ENCODE measurements at places on chromosomes 1 and 21.
A peak's percentile ranks its signal among the peaks of the same experiment; 100 is the strongest.

GRCh38 chr1:165496501-165496900 lies 47.3 kb upstream of the LRRC52 start:
- no peak overlapping the region for H3K27ac ChIP-seq
- H3K36me3 ChIP-seq: no peaks in the 10 kb centered on the region
- H3K4me1 ChIP-seq: no peaks in the 10 kb centered on the region
- peaks cover 7% of the 10 kb centered on the region for H3K27me3 ChIP-seq

GRCh38 chr1:235906436-235906835 lies 39.7 kb upstream of the LYST start:
- H3K27me3 ChIP-seq: no peaks in the 10 kb centered on the region
- peaks cover 22% of the 10 kb centered on the region for H3K4me1 ChIP-seq
- no peak overlapping the region for H3K27ac ChIP-seq
- DNase-seq: no peak
- peaks cover 2% of the 10 kb centered on the region for H3K36me3 ChIP-seq

GRCh38 chr1:30934613-30935012 lies 26.1 kb upstream of the SDC3 start:
- no peak overlapping the region for H3K4me3 ChIP-seq
- H3K4me1 ChIP-seq: no peaks in the 10 kb centered on the region
- H3K36me3 ChIP-seq: peaks cover 47% of the 10 kb centered on the region
- peak overlapping the region; percentile 13 for H3K27ac ChIP-seq

- no peaks in the 10 kb centered on the region for H3K4me1 ChIP-seq
- no peaks in the 10 kb centered on the region for H3K27me3 ChIP-seq
- no peak overlapping the region for H3K27ac ChIP-seq
- H3K36me3 ChIP-seq: no peaks in the 10 kb centered on the region
- DNase-seq: no peak
These were observed 272.4 kb downstream of the TPR start for GRCh38 chr1:186102547-186103148.

GRCh38 chr1:208241512-208241911 lies 2.7 kb downstream of the PLXNA2 start:
- no peak overlapping the region for H3K27ac ChIP-seq
- peaks cover 21% of the 10 kb centered on the region for H3K4me1 ChIP-seq
- no peak overlapping the region for H3K4me3 ChIP-seq
- H3K27me3 ChIP-seq: peaks cover 74% of the 10 kb centered on the region
- no peaks in the 10 kb centered on the region for H3K36me3 ChIP-seq

GRCh38 chr1:102627145-102627544 lies 481.2 kb downstream of the COL11A1 start:
- no peak for DNase-seq
- no peaks in the 10 kb centered on the region for H3K27me3 ChIP-seq
- H3K4me1 ChIP-seq: no peaks in the 10 kb centered on the region
- H3K36me3 ChIP-seq: no peaks in the 10 kb centered on the region

GRCh38 chr1:94562519-94563260 lies 21.1 kb upstream of the F3 start:
- no peak overlapping the region for H3K27ac ChIP-seq
- peaks cover 5% of the 10 kb centered on the region for H3K27me3 ChIP-seq
- no peaks in the 10 kb centered on the region for H3K4me1 ChIP-seq
- H3K36me3 ChIP-seq: no peaks in the 10 kb centered on the region
- DNase-seq: no peak

- H3K27ac ChIP-seq: no peak overlapping the region
- H3K27me3 ChIP-seq: no peaks in the 10 kb centered on the region
- H3K4me1 ChIP-seq: no peaks in the 10 kb centered on the region
- no peak overlapping the region for H3K4me3 ChIP-seq
- no peak for DNase-seq
- no peaks in the 10 kb centered on the region for H3K36me3 ChIP-seq
These were observed 291.4 kb downstream of the LRRC40 start for GRCh38 chr1:69913977-69914376.

DNA sequence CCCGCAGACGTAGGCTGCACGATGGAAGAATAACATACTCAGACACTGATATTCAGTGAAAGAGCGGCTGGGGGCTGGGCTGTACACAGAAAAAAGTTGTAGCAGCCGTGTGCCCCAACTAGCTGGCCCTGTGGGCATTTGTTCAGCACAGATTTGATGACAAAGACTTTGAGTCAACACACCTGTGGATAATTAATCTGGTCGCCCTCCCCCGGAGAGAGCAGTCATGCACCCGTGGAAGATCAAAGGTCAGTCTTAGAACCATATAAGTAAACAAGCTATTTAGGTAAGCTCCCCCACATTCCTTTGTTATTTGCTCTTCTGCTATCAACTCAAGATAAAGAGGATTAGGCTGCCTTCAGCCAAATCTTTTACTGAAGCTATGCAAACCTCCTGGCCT lies 148.4 kb upstream of the HMCN1 start:
- no peaks in the 10 kb centered on the region for H3K27me3 ChIP-seq
- peaks cover 9% of the 10 kb centered on the region for H3K36me3 ChIP-seq
- no peaks in the 10 kb centered on the region for H3K4me1 ChIP-seq
- no peak for DNase-seq

DNA sequence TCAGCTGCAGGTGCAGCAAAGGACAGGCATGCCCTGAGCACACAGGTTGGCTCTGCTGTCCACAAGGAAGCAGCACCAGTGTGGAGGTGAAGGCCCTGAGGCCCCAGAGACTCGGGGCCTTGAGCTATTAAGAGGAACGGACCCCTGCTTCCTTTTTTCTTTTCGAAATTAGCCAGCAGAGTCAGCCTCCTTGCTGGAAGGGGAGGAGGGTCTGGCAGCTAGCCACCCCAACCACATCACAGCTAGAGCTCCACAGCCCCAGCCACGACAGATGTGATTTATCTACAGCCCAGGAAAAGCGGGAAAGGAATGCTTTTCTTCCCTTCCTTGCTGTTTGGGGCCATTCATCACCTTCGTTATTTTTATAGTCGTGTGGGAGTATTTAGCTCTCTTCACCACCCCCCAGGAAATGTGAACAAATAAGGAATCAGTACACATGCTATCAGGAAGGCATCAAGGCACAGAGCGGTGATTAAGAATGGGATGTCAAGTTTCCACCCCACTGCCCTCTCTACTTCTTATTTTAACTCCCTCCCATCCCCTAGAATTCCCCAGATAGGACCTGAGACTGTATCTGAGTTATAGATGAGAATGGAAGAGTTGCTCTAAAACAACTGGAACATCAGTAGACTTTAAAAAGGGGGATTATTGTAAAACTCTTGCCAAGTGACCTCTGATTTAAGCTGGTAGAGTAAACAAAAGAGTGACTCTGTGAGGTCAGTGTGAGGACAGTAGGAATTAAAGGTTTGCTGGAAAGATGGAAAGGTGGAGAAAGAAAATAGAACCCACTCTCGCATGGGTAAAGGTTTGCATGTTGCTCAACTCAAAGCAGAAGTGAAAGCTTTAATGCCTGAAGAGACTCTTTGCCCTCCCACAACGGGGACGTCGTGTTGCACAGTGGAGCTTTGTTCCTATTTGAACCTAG lies 224.7 kb upstream of the GJB5 start:
- no peaks in the 10 kb centered on the region for H3K36me3 ChIP-seq
- H3K4me1 ChIP-seq: no peaks in the 10 kb centered on the region
- no peak overlapping the region for H3K27ac ChIP-seq

DNA sequence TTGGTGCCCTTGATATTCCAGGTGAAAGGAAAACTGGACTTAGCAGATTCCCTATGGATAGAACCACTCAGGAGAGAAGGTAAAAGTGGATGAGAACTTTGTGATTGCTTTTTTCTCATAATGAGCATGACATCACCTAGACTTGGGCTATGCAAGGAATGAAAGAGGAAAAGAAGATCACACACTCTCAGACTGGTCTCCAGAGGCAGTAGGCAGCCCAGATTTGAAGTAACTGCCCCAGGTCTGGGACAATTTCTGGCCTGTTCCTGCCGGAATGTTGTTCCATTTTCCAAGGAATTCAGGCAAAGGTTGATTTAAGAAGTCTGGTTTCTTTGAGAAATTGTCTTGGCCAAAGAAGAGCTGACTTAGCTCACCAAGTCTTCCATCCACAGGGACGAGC lies 31.7 kb upstream of the USP24 start:
- no peak overlapping the region for H3K4me3 ChIP-seq
- peaks cover 8% of the 10 kb centered on the region for H3K27me3 ChIP-seq
- H3K36me3 ChIP-seq: no peaks in the 10 kb centered on the region
- no peak for DNase-seq

GRCh38 chr1:66478116-66478515 lies 55.8 kb upstream of the SGIP1 start:
- H3K36me3 ChIP-seq: no peaks in the 10 kb centered on the region
- DNase-seq: no peak
- H3K27me3 ChIP-seq: peaks cover 5% of the 10 kb centered on the region
- H3K27ac ChIP-seq: no peak overlapping the region
- no peaks in the 10 kb centered on the region for H3K4me1 ChIP-seq
- H3K4me3 ChIP-seq: no peak overlapping the region

DNA sequence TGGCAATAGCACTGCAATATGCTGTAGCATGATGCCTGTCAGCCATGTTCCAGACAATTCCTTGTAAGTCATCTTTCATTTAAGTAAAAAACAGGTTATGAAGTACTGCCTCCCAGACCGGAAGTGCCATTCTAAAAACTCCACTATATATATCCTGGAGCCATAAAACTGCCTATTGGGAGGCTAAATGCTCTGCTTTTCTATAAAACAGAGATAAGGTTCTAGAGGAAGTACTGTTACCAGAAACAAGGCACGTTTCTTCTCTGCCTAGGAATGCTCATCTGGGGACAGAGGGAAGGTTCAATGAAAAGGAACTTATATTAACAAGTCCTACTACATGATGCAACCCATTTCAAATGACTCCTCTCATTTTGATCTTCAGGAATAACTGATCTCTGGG lies 66.8 kb downstream of the GPR137B start:
- no peaks in the 10 kb centered on the region for H3K36me3 ChIP-seq
- H3K4me1 ChIP-seq: no peaks in the 10 kb centered on the region
- DNase-seq: no peak
- H3K27me3 ChIP-seq: no peaks in the 10 kb centered on the region

DNA sequence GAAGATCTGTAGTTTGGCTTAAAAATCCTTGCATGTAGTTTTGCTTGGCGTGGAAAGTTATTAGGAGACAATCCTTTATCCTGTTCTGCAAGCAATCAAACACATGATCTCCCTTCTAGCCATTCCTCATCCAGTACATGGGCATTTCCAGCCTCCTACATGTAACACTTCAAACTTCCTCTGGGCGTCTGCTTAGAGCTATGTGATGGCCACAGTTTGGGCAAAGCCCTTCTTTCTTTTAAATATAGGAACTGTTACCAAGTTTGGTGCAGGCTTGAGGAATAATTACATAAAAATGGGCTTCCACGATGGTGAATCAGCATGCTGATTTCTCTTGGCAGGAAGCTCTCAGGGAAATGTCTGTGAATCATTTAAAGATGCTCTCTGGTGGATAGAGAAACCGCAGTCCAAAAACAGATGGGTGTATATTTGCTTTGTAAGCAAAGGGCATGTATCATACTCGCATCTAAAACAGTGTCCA lies 176.9 kb upstream of the FMN2 start:
- no peaks in the 10 kb centered on the region for H3K4me1 ChIP-seq
- H3K27me3 ChIP-seq: peaks cover 11% of the 10 kb centered on the region
- no peak overlapping the region for H3K27ac ChIP-seq
- H3K36me3 ChIP-seq: no peaks in the 10 kb centered on the region

DNA sequence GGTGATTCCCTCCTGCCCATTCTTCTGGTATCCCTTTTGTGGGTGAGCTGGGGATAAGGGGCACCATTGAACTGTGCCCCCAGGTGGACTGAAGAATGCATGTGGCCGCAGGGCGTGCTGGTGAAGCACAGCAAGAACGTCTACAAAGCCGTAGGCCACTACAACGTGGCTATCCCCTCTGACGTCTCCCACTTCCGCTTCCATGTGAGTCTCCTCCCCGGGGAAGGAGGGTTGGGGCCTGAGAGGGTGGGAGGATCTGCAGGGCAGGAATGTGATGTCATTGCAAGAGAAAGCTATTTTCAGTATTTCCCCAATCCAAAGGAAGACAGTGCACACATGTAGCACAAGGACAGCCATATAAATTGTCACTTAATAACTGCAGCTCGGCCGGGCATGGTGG lies 7.5 kb upstream of the KPNA6 start:
- peaks cover 31% of the 10 kb centered on the region for H3K36me3 ChIP-seq
- no peaks in the 10 kb centered on the region for H3K27me3 ChIP-seq
- H3K4me1 ChIP-seq: peaks cover 2% of the 10 kb centered on the region
- DNase-seq: no peak
- no peak overlapping the region for H3K4me3 ChIP-seq

- H3K4me1 ChIP-seq: no peaks in the 10 kb centered on the region
- no peak overlapping the region for H3K4me3 ChIP-seq
- no peak for DNase-seq
- H3K27ac ChIP-seq: no peak overlapping the region
These were observed 41.8 kb downstream of the CHRM3 start for GRCh38 chr1:239428120-239428710.

GRCh38 chr21:42156690-42157605 lies 62.0 kb upstream of the ABCG1 start:
- no peak overlapping the region for H3K27ac ChIP-seq
- no peaks in the 10 kb centered on the region for H3K27me3 ChIP-seq
- no peak overlapping the region for H3K4me3 ChIP-seq
- peaks cover 17% of the 10 kb centered on the region for H3K4me1 ChIP-seq

GRCh38 chr1:45895406-45895805 lies 92.0 kb downstream of the MAST2 start:
- DNase-seq: no peak
- no peak overlapping the region for H3K27ac ChIP-seq
- no peaks in the 10 kb centered on the region for H3K36me3 ChIP-seq
- no peaks in the 10 kb centered on the region for H3K27me3 ChIP-seq

DNA sequence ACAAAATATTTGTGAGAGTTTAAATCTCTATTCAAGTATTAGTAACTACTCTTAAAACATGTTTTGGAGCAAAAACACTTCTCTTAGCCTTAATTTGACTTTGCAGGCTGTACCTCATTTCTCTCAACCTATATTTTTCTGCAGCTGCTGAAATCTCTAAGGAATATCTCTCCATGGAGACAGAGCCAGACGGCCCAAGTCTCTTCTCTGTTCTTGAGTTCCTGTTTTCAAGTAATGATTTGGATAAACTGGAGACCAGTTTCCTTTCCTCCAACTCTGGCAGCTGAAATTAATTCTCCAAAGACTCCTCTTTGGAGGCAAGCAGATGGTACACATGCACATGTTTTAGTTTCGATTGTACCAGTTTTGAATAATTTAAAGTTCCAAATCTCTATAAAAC lies 659.7 kb upstream of the NEGR1 start:
- no peaks in the 10 kb centered on the region for H3K36me3 ChIP-seq
- no peaks in the 10 kb centered on the region for H3K4me1 ChIP-seq
- H3K27me3 ChIP-seq: no peaks in the 10 kb centered on the region
- no peak overlapping the region for H3K27ac ChIP-seq
- H3K4me3 ChIP-seq: no peak overlapping the region

- H3K36me3 ChIP-seq: peaks cover 13% of the 10 kb centered on the region
- H3K27me3 ChIP-seq: no peaks in the 10 kb centered on the region
- H3K4me1 ChIP-seq: peaks cover 15% of the 10 kb centered on the region
- H3K27ac ChIP-seq: peak overlapping the region; percentile 44
- no peak overlapping the region for H3K4me3 ChIP-seq
- no peak for DNase-seq
These were observed 123.2 kb downstream of the PTPRC start for GRCh38 chr1:198761859-198762616.

All from activated CD8-positive, alpha-beta T cell treated with anti-CD3 and anti-CD28 coated beads, Interleukin-2, amount 10 ng/mL, durations not matched to agents 7 days and 5 days (primary cell).